Activated CD8-positive, alpha-beta T cell treated with anti-CD3 and anti-CD28 coated beads, Interleukin-2, amount 10 ng/mL, durations not matched to agents 7 days and 5 days (primary cell): ENCODE measurements at places on chromosomes 1 and 21. TPM values are rescaled to one million over a fixed set of nuclear protein-coding genes. Genes with fewer than 3 reads are reported as not detected.
A peak's percentile ranks its signal among the peaks of the same experiment; 100 is the strongest.

DNA sequence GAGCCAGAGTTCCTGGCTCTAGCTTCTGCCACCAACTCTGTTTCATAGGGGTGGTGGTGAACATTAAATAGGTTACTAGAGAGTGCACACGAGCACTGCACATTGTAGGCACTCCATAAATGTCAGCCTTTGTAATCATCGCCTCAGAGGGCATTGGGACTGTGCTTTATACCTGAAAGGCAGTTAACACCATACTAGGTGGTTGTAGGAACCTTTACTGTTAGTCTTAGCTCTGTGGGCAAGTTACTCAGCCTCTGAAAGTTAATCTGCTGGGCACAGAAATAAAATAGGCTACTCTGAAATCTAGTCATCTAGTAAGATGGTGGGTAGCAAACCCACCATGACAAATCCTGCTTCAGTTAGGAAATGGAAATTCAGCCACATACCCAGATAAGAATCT, 37.6 kb downstream of the ARID1A start:
- H3K4me3 ChIP-seq = no peak overlapping the region
- H3K36me3 ChIP-seq = peaks cover 62% of the 10 kb centered on the region
- no peak overlapping the region for H3K27ac ChIP-seq
- peaks cover 58% of the 10 kb centered on the region for H3K4me1 ChIP-seq
- DNase-seq = no peak

- H3K27ac ChIP-seq = no peak overlapping the region
- no peaks in the 10 kb centered on the region for H3K4me1 ChIP-seq
Measured at GRCh38 chr1:151867765-151868411, 14.4 kb upstream of the THEM5 start.

AMPD1 gene
- not detected for total RNA-seq

DNA sequence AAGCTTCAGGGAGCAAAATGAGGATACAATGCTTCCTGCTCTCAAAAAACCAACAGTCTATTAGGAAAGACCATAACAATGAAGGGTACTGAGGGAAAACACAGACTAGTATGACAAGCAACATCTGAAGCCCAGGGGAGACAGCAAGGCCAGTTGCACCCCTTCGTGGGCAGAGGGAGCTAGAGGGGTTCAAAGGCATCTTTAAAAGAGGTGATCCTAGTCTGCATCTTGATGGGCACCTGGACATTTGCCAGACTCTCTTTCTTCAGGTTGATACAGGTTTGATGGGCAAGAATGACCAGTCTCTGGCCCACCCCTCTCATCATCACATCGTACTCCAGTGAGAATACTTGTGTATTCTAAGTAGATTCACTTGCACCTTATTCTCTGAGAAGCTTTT, 177.7 kb downstream of the VAV3 start:
- no peaks in the 10 kb centered on the region for H3K27me3 ChIP-seq
- peak overlapping the region; percentile 87 for H3K27ac ChIP-seq
- DNase-seq = peak; percentile 57
- H3K4me3 ChIP-seq = no peak overlapping the region

MAB21L3 gene
- not detected for total RNA-seq

DNA sequence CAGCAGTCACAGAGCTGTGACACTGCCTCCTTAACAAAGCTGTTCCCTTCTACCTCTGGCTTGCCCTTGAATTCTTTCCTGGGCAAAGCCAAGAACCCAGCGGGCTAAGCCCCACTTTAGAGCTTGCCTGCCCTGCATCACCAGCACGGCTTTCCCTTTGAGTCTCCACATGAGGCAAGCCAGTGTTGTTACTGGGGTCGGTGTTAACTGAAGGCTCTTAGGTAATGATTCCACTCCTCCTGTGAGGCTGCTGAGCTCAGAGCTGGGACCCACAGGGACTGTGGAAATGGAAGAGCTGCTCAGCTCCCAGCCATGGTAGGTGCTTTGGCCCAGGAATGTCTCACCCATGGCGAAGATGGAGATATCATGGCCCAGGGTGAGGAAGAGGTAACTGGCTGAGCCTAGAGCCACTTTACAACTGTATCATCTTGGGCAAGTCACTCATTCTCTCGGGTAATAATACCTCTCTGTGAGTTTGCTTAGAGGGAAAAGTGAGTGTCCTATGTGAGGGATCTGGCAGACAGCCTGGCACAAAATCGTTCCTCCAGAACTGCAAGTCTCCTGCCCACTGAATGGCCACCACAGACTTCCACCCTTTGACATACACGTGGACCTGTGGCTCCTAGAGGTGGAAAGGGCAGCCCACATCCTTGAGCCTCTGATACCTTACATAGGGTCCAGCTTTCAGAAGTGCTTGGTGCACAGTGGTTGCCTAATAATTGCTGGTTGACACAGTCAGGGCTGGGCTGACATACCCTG, 654.1 kb downstream of the PTPRU start:
- peaks cover 3% of the 10 kb centered on the region for H3K27me3 ChIP-seq
- H3K36me3 ChIP-seq = no peaks in the 10 kb centered on the region
- no peak for DNase-seq
- H3K4me1 ChIP-seq = no peaks in the 10 kb centered on the region
- no peak overlapping the region for H3K4me3 ChIP-seq
- no peak overlapping the region for H3K27ac ChIP-seq

FOXD3 gene
- total RNA-seq = not detected

KRTAP6-1 gene
- total RNA-seq = not detected

DNA sequence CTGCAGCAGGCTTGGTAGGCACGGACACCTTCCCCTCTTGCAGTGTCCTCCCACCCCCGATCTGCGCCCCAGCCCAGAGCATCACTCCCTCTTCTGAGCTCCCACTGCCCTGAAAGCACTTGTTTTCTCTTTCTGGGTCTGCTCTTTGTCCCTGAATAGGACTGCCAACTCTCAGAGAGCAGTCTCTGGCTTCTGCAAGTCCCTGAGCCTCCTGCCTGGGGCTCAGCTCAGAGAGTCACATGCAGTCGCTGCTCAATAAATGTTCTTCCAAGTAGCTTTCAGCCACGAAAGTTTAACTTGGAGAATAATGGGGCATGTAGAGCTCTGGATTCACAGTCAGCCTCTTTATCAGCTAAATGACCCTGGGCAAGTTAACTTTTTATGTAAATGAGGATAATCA, 205.6 kb downstream of the HIVEP3 start:
- no peaks in the 10 kb centered on the region for H3K36me3 ChIP-seq
- H3K27ac ChIP-seq = no peak overlapping the region
- DNase-seq = no peak
- peaks cover 19% of the 10 kb centered on the region for H3K4me1 ChIP-seq

DNA sequence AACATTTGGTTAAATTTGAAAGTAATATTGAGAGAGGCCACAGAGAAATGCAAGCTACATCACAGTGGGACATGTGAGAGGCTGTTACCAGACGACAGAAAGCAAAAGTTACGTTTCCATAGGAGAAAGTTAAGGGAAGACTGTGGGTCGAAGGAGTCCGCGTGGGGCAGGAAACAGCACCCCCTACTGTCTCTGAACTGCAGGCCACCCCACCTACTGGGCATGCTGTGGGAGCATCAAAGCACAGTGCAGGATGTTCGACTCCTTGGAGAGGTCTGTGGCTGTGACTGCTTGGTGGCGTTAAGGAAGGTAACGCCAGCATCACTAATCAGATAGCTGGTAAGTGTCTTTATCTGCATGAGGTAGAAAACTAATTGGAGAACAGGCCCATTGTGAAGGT, 123.9 kb downstream of the PTBP2 start:
- H3K4me1 ChIP-seq = peaks cover 2% of the 10 kb centered on the region
- H3K27ac ChIP-seq = no peak overlapping the region
- no peaks in the 10 kb centered on the region for H3K27me3 ChIP-seq
